Karpas-422 (cell line): ENCODE measurements at places on chromosomes 6 and 20.

- no peak for DNase-seq
Measured at GRCh38 chr6:131161987-131162386, 26.7 kb downstream of the AKAP7 start.

GRCh38 chr6:136158971-136159370 is 91.1 kb downstream of the MTFR2 start:
- no peak for DNase-seq

DNA sequence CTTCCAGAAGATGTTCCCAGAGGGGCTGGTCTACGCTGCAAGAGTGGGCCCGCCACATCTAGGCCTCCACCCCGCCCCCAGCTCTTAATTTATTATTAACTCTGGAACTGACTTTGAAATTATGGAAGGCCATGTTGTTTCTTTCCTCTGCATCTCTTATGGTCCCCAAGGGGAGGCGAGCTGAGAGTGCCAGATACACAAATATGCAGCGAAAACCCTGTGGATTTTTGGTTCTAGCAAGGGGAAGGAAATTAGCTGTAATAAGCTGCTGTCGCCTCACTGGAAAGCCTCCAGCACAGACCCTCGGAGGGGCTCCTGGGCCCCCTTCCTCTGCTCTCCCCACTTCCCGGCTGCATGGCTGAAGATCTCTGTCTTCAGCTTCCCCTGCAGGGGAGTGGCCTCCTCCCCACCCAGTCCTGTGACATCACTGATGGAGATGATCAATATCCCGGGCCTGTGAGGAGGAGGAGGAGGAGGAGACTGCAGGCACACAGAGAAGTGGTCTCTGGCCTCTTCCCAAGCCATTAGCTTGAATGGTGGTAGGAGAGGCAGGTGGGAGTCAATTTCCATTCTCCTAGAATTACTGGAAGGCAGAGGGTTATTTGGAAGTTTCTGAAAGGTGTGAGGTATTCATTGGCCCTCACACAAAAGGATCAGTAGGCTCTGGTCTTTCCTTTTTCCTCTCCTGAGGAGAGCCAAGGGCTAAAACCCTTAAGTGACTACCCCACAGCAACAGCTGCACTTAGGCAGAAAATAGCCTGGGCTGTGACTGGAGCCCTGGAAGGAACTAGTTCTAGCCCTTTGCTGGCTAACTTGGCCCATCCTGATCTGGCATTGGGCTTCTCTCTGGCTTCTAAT is 39.7 kb upstream of the CCDC167 start:
- no peak for DNase-seq

- no peak for DNase-seq
Measured at GRCh38 chr6:155001482-155001881, 6.4 kb downstream of the TIAM2 start.

DNA sequence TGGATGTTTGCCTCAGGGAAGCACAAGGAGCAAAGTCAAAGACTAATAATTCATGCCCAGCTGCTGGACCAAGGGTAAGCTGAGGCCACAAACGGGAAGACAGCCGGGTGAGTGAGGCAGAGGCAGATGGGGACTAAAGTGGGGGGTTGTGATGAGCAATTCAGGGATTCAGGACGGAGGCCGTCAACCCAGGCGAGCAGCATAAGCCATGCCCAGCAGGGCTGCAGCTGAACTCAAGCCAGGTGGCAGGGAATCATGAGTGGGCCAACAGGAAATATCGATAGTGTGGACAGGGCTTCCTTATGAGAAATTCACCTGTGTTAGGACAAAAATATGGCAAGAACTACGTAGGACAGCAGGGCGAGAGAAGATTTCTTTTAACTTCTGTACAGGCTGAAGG is 246.8 kb downstream of the CDC5L start:
- no peak for DNase-seq

GRCh38 chr6:155213611-155214372 is 50.0 kb upstream of the CLDN20 start:
- no peak for DNase-seq

DNA sequence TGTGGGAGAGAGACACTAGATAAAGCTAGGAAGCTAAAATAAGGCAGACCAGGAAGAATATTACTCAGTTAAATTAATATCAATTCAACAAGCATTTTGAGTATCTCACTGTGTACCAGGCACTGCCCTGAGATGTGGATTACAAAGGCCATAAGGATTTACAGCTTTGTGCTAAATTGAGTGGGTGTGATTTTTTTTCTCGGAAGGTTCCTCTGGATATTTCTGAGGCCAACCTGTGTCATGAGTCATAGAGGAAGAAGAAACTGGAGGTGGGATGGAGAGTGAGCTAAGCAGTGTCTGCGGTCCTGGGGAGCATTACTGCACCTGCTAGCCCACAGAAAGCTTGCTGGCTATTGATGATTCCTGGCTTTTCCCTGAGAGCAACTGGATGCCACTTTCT is 135.2 kb downstream of the RFPL4B start:
- DNase-seq, result no peak
